ENCODE measurements at places on chromosomes 2 and 18.

DNA sequence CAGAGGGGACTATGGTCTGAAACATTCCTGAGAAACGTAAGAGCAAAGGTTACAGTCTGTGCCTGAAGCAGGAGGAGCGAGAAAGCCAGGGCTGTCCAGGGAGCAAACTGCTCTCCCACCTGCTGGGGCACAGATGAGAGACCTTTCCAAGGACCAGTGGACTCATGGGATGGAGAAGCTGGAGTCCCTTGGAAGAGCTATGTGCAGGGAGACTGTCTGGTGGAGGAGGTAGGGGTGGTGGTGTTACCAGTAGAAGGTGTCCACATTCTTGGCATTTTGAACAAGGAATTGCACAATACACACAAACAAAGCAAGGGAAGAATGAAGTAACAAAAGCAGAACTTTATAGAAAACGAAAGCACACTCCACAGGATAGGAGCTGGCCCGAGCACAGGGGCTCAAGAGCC, 97.9 kb upstream of the CYRIA start:
- H3K36me3 ChIP-seq: no peaks in the 10 kb centered on the region
- H3K27me3 ChIP-seq: peaks cover 23% of the 10 kb centered on the region
- no peak overlapping the region for H3K4me3 ChIP-seq
- no peak overlapping the region for H3K27ac ChIP-seq
- no peaks in the 10 kb centered on the region for H3K4me1 ChIP-seq
- DNase-seq: no peak

DNA sequence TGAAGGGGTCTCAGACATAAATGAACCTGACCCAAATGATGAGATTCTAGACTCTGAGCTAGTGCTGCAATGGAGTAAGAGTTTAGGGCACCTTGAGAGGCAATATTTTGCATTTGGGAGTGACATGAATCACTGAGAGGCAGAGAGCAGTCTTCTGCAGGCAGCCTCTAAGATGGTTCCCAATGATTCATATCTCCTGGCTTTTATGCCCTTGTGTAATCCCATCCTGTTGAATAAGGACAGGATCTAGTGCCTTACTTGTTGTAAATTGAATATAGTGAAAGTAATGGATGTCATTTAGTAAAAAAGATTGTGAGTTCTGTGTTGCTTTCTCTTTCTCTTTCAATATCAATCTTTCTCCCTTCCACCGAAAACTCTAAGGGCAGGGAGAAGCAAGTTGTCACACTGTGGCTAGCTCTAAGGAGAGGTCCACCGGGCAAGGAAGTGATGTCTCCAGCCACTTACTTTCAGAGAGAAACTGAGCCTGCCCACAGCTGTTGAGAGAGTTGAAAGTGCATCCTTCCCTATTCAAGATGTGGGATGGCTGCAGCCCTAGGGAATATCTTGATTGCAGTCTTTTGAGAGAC, 144.7 kb downstream of the TRIB2 start:
- peaks cover 5% of the 10 kb centered on the region for H3K4me1 ChIP-seq
- peaks cover 14% of the 10 kb centered on the region for H3K36me3 ChIP-seq
- no peak overlapping the region for H3K27ac ChIP-seq
- DNase-seq: no peak
- H3K4me3 ChIP-seq: no peak overlapping the region
- H3K27me3 ChIP-seq: peaks cover 12% of the 10 kb centered on the region

GRCh38 chr2:233519787-233520611, 46.6 kb downstream of the USP40 start:
- no peak for DNase-seq
- H3K27ac ChIP-seq: peak overlapping the region; percentile 51
- peaks cover 25% of the 10 kb centered on the region for H3K36me3 ChIP-seq
- no peaks in the 10 kb centered on the region for H3K27me3 ChIP-seq
- H3K4me1 ChIP-seq: peaks cover 58% of the 10 kb centered on the region
- H3K4me3 ChIP-seq: no peak overlapping the region

GRCh38 chr2:222813177-222813843, 47.5 kb upstream of the ACSL3 start:
- H3K36me3 ChIP-seq: no peaks in the 10 kb centered on the region
- H3K27ac ChIP-seq: peak overlapping the region; percentile 92
- H3K27me3 ChIP-seq: peaks cover 13% of the 10 kb centered on the region
- H3K4me3 ChIP-seq: peak overlapping the region; percentile 49
- peak; percentile 54 for DNase-seq
- peaks cover 18% of the 10 kb centered on the region for H3K4me1 ChIP-seq

- no peaks in the 10 kb centered on the region for H3K36me3 ChIP-seq
- no peak overlapping the region for H3K4me3 ChIP-seq
- DNase-seq: no peak
- H3K4me1 ChIP-seq: no peaks in the 10 kb centered on the region
- H3K27ac ChIP-seq: no peak overlapping the region
- H3K27me3 ChIP-seq: peaks cover 15% of the 10 kb centered on the region
Observed at GRCh38 chr18:35770376-35771014, 189.0 kb downstream of the GALNT1 start.

DNA sequence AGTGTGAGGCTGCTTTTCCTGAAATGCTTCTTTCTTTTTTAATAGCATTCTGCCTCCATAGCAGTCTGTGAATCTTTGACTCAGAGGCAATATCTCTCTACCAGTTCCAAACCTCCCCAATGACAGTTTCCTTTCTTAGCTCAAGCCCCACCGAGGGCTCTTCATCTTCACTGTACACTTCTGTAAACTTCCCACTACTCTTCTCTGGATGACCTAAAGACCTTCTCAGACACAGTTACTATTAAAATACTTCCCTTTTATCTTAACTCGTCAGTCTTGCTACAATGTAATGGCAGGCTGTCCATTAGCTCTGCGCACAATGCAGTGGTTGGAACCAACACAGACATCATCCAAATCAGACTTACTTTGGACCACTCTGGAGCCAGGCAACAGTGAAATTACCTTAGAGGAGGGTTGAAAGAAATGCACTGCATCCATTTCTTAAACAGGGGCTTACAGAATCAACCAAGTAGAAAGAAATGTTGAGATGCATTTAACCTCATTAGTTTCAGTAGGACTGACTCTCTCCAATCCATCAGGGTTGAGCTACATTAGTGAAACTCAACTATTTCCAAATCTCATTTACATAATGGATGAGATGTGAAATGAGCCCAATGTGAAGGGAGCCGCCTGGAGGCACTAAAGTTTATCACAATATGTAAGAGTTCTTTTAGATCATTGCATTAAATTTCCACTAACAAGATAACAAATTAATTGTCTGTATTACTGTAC, 343.8 kb downstream of the SETBP1 start:
- H3K27ac ChIP-seq: no peak overlapping the region
- peaks cover 38% of the 10 kb centered on the region for H3K36me3 ChIP-seq
- H3K27me3 ChIP-seq: no peaks in the 10 kb centered on the region
- H3K4me3 ChIP-seq: no peak overlapping the region
- peaks cover 35% of the 10 kb centered on the region for H3K4me1 ChIP-seq
- DNase-seq: no peak

GRCh38 chr18:3547891-3548615, 98.1 kb downstream of the TGIF1 start:
- H3K27ac ChIP-seq: no peak overlapping the region
- no peak for DNase-seq
- H3K27me3 ChIP-seq: no peaks in the 10 kb centered on the region
- H3K4me1 ChIP-seq: no peaks in the 10 kb centered on the region
